ENCODE measurements at places on chromosomes 16 and 17.

- no peak for DNase-seq
These were observed 19.8 kb downstream of the TAOK1 start for GRCh38 chr17:29409963-29410362.

GRCh38 chr16:85600530-85601271 is 12.4 kb upstream of the GSE1 start:
- DNase-seq, result no peak

DNA sequence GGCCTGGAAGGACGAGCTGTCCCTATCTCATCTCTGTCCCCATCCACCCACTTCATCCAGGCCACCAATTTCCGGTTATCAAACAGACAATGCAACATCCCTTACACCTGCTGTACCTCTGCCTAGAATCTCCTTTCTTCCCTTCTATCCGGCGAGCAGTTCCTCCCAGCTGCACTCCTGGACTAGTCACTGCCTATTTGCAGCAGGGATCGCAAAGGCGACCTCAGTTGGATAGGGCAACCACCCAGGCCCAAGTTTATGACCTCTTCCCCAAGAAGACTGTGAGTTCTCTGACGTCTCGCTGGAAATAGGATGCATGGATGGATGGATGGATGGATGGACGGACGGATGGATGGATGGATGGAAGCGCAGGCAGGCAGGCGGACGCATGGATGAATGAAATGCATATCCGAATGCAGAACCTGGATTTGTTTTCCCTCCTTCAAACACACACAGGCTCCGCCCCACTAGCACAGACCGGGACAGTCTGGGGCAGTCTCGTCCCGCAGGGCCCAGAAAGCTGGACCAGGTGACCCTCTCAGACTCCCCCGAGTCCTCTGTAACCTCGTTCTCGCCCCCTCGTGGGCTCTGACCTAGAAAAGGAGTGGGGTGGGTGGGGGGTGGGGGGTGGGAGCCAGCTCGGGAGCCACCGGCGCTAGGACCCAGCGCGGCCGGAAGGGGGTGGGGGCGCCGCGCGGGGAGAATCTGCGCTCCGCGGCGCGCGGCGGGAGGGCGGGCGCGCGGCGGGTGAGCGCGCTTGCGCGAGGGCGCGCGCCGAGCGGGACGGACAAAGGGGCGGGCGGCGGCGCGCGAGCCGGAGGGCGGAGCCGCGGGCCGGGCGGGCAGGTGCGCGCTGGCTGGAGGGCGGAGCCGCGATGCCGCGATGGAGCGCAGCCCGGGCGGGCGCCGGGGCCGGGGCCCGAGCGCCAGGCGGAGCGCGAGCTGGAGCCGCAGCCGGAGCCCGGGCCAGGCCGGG is at the start of gene SBK1:
Gene SBK1, plus strand, starts transcription at position 875 of the 976 bp plus-strand sequence. CDS start 24,867 bp downstream, outside the sequence.
- DNase-seq, result no peak

DNA sequence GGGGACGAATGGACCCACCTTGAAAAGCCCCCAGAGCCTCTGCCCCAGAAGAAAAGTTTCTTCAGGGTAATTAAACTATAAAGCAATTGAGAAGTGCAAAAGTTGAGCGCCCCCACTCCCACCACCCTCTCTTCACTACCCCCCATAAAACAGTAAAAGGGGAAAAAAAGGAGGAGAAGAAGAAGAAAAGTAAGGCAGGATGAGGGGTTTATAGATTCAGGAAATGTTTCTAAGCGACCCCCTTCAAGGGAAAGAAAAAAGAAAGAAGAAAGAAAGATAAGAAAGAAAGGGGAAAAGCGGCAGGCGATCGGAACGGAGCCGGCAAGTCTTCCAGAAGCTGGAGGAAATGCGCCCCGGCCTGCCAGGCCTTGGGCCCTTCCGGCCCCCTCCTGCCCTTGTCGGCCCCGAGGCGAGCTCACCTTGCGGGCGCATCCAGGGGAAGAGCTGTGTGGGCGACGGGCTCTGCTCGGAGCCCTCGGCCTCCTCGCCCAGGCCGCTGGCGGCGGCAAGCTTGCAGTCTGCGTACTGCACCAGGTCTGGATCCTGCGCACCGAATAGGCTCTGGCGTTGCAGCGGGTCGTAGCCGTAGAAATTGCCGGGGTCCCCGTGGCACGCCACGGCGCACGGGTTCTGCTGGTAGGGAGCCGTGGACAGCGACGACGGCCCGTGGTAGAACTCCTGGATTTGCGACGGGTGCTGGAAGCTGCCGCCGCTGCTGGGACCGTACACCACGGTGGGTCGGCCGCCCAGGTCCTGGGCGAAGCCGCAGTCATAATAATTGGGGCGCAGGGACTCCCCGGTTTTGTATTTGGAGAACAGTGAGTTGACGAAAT is 1.0 kb downstream of the HOXB8 start:
- DNase-seq, result no peak

- peak; percentile 98 for DNase-seq
These were observed at the start of gene ATXN2L for GRCh38 chr16:28822520-28823290. Gene ATXN2L (plus strand): TSS chr16:28822999. CDS start chr16:28823260, 261 bp downstream.
